ENCODE measurements at places on chromosomes 7 and 10. TPM values are rescaled to one million over a fixed set of nuclear protein-coding genes. Genes with fewer than 3 reads are reported as not detected.

The TEX47 gene
- total RNA-seq, result not detected

The ACSM6 gene
- total RNA-seq, result not detected

The NODAL gene
- total RNA-seq, result not detected

DNA sequence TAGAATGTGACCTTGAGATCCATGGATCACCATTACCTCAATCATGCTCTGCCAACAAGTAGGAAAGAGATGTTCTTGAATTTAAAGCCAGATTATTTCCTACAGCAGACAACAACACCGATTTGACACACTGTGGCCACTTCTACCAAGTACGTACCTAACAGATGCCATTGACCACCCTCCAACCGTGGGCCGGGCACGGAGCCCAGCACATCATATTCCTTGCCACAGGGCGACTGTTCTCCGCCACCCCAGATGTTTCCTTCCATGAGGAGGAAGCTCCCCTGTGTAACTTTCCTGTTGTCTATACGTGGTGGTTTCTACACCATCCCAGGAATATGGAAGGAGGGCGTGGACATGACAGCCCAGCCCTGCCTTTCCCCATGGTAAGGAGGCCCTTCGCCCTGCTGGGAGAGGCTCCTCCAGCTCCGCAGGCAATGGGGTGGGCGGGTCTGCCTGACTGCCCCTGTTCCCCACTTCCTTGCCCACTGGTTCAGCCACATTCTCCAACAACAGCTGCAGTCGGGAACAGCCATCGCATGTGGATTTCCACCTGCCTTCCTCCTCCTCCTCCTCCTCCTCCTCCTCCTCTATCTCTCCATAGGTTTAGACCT lies 7.2 kb downstream of the CHST15 start:
- DNase-seq, result no peak

DNA sequence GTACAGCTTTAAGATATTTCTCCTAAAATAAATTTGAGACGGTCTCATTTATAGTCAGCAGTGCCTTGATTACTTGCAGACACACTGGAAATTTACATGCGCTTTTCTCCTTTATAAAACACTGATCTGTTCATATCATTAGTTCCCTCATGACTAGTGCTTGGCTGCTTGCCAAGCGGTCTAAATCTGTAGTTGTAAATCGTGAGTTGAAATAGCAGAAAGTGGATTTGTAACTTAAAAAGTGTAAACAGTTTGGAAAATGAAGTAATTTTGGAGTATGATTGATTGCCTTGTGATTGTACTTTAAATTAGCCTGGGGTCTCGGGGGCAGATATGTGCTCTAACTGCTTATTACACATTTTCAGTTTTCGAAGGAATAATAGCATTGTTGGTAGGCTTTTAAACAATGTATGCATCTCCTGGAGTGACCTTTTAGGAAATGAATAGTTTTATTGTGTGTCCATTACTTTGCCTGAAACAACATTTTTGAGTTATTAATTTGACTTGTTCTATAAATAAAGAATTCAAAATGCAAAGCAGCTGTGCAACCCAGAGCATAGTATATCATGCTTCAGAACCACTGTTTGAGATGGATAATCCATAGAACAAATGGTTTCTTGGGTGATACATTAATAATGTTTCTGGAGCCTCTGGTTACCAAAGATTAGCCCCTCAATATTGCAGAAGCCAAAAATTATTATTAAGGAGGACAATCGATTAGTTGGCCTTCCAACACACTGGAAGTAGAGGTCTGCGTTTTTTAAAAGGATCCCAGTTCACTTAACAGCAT lies 73.3 kb downstream of the ARID5B start:
- peak; percentile 31 for DNase-seq

GRCh38 chr7:65971021-65971420 lies 11.0 kb downstream of the GUSB start:
- DNase-seq, result no peak

- DNase-seq, result no peak
Observed at GRCh38 chr7:17320657-17321056, 22.2 kb downstream of the AHR start.

- DNase-seq, result no peak
Observed at GRCh38 chr7:158924956-158925355, 68.6 kb downstream of the DYNC2I1 start.
